Hair follicular keratinocyte (primary cell): ENCODE measurements at places on chromosomes 6 and 20. TPM values are rescaled to one million over a fixed set of nuclear protein-coding genes. Genes with fewer than 3 reads are reported as not detected.

The BFSP1 gene
- total RNA-seq: 2.2 and 4.3 TPM in 2 replicates

The JARID2 gene
- 11.9 and 18.4 TPM in 2 replicates for total RNA-seq

The CLVS2 gene
- not detected in 2 replicates for total RNA-seq

The RRAGD gene
- total RNA-seq: 0.04 and 1.2 TPM in 2 replicates

The FERMT1 gene
- 98.4 and 202 TPM in 2 replicates for total RNA-seq

The BPIFA1 gene
- total RNA-seq: not detected in 2 replicates

The NKAIN4 gene
- 0.15 and 1.4 TPM in 2 replicates for total RNA-seq

The TMEM217 gene
- total RNA-seq: 0.23 and 1.2 TPM in 2 replicates

The CCDC167 gene
- total RNA-seq: 61.3 and 65.6 TPM in 2 replicates

The IL22RA2 gene
- not detected in 2 replicates for total RNA-seq

The DPM1 gene
- 50.2 and 100 TPM in 2 replicates for total RNA-seq

The ABHD16A gene
- 24.0 and 27.8 TPM in 2 replicates for total RNA-seq

The FAM184A gene
- total RNA-seq: 0.53 TPM in 1 of 2 replicates, not detected in the other

The PLA2G7 gene
- total RNA-seq: 0.04 and 0.78 TPM in 2 replicates

The SEMG1 gene
- total RNA-seq: not detected in 2 replicates

The RAET1E gene
- total RNA-seq: 1.7 and 6.5 TPM in 2 replicates

The DCDC2 gene
- total RNA-seq: not detected in 2 replicates

The FAM210B gene
- 28.9 and 43.7 TPM in 2 replicates for total RNA-seq

The LHFPL5 gene
- not detected in 2 replicates for total RNA-seq

The SLX4IP gene
- total RNA-seq: 2.5 and 2.9 TPM in 2 replicates

The TRAPPC3L gene
- total RNA-seq: 0.70 TPM in 1 of 2 replicates, not detected in the other

The OR2B6 gene
- not detected in 2 replicates for total RNA-seq

The OGFRL1 gene
- total RNA-seq: 20.6 and 22.6 TPM in 2 replicates

The RBM24 gene
- 0.76 and 0.78 TPM in 2 replicates for total RNA-seq

The SLC22A7 gene
- total RNA-seq: not detected in 2 replicates

The FAM217A gene
- not detected in 2 replicates for total RNA-seq

The ULBP1 gene
- total RNA-seq: 1.3 and 2.8 TPM in 2 replicates

The NRSN2 gene
- total RNA-seq: 38.7 and 58.4 TPM in 2 replicates

The SNPH gene
- total RNA-seq: 5.7 and 7.2 TPM in 2 replicates

The CLPSL2 gene
- total RNA-seq: not detected in 2 replicates

The GNMT gene
- total RNA-seq: not detected in 2 replicates
